ENCODE measurements at places on chromosomes 13 and 19.
A peak's percentile ranks its signal among the peaks of the same experiment; 100 is the strongest.

GRCh38 chr19:41218615-41219507 lies at the start of gene AXL:
TSS of gene AXL (plus strand) at chr19:41219223. CDS start at chr19:41219393, 170 bp downstream.
- no peak for DNase-seq

- peak; percentile 75 for DNase-seq
Observed at GRCh38 chr19:35268536-35269437, at the start of gene USF2. TSS of gene USF2 (plus strand) at chr19:35268962. CDS start at chr19:35269102, 140 bp downstream.

DNA sequence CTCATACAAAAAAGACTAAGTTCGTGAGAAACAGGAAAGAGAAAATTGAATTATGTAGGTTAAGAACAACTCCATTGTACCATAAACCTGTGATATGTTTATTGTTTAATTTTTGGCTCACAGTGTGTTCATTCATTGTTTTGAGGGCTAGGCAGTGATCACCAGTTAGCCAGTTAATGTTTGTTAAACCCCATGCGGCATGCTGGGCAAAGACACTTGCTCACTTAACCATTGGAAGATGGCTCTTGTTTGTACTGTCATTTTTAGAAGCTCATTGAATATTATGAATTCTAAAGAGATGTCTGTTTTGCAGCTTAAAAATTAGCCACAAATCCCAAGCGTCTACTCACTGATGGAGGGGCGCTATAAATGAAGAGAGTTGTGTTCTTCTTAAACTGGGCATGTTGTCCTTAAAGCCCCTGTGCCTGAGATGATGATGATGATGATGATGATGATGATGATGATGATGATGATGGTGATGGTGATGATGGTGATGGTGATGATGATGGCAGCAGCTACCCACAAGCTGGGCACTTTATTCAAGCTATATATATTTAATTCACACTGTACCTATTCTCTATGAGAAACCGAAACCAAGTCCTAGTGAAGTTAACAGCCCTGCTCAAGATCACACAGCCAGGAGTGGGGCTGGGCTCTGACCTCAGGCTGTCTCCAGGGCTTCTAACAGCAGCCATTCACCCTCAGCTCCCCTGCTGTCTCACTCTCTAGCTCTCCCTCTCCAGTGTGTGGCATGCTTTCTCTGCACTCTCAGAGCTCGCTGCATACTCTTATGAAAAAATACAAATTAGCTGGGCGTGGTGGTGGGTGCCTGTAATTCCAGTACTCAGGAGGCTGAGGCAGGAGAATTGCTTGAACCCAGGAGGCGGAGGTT lies 169.1 kb downstream of the SHISA2 start:
- DNase-seq: no peak

- DNase-seq: no peak
Observed at GRCh38 chr13:36921631-36922301, 1.7 kb upstream of the SMAD9 start.

- DNase-seq: no peak
Observed at GRCh38 chr19:20371911-20372310, 193.7 kb downstream of the ZNF737 start.

All from NAMALWA (cell line).